ENCODE measurements at places on chromosomes 2 and 18.

- no peaks in the 10 kb centered on the region for H3K36me3 ChIP-seq
- DNase-seq: no peak
- no peaks in the 10 kb centered on the region for H3K4me1 ChIP-seq
- H3K27ac ChIP-seq: no peak overlapping the region
- no peak overlapping the region for H3K4me3 ChIP-seq
- H3K27me3 ChIP-seq: no peaks in the 10 kb centered on the region
Measured at GRCh38 chr2:125085904-125086303, 1060.8 kb downstream of the CNTNAP5 start.

GRCh38 chr18:23067236-23067635, 68.0 kb upstream of the CABLES1 start:
- H3K4me1 ChIP-seq: no peaks in the 10 kb centered on the region
- H3K4me3 ChIP-seq: no peak overlapping the region
- no peaks in the 10 kb centered on the region for H3K36me3 ChIP-seq
- no peak for DNase-seq
- no peak overlapping the region for H3K27ac ChIP-seq

GRCh38 chr2:905091-905832, 45.4 kb upstream of the SNTG2 start:
- H3K27me3 ChIP-seq: peaks cover 9% of the 10 kb centered on the region
- H3K4me3 ChIP-seq: no peak overlapping the region
- DNase-seq: no peak
- H3K4me1 ChIP-seq: no peaks in the 10 kb centered on the region
- H3K36me3 ChIP-seq: no peaks in the 10 kb centered on the region
- H3K27ac ChIP-seq: no peak overlapping the region

DNA sequence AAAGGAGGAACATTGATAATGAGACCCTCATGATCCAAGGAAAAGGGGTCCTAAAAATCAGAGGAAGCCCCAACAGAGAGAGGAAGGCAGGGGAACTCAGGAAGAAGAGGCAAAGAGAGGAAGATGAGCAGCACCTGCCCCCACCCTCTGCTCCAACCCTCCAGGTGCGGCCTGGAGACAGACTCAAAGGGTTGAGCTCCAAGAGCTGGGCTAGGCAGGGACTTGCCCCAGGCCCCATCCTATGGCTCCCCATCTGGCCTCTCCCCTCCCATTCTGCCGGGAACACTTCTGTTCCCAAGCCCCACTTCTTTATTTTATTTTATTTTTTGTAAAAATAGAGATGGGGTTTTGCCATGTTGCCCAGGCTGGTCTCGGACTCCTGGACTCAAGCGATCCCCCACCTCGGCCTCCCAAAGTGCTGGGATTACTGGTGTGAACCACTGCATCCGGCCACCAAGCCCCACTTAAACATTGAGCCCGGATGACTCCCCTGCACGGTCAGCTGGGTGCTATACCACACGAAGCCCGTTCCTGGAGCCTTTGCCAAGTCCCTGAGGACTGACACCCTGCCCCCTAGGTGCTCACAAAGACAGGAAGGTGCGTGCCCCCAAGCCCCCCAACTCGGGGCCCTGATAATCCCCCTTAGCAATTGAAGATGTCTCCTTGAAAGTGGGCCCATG, 3.8 kb upstream of the GPR55 start:
- DNase-seq: no peak
- peaks cover 18% of the 10 kb centered on the region for H3K27me3 ChIP-seq
- no peaks in the 10 kb centered on the region for H3K4me1 ChIP-seq
- H3K36me3 ChIP-seq: no peaks in the 10 kb centered on the region
- H3K4me3 ChIP-seq: no peak overlapping the region
- H3K27ac ChIP-seq: no peak overlapping the region

DNA sequence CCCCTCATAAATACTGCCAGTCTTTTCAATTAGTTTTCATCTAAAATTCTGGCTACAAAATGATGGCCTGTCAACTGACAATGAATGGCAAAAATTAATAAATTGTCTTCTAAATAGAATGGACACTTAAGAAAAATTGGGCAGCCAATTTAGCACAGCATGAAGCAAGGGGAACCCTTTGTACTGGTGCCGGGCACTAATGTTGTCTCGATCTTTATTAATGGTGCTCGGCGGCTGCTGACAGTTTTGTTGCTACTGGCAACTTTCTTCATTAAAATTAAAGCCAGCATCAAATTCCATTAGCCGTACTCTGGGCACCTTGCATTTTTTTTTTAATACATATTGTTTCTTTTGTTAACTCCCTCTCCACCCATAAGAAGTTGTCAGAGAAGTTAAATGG, 309.3 kb downstream of the GBX2 start:
- DNase-seq: no peak
- no peaks in the 10 kb centered on the region for H3K27me3 ChIP-seq
- no peak overlapping the region for H3K4me3 ChIP-seq
- H3K36me3 ChIP-seq: no peaks in the 10 kb centered on the region
- H3K27ac ChIP-seq: no peak overlapping the region

DNA sequence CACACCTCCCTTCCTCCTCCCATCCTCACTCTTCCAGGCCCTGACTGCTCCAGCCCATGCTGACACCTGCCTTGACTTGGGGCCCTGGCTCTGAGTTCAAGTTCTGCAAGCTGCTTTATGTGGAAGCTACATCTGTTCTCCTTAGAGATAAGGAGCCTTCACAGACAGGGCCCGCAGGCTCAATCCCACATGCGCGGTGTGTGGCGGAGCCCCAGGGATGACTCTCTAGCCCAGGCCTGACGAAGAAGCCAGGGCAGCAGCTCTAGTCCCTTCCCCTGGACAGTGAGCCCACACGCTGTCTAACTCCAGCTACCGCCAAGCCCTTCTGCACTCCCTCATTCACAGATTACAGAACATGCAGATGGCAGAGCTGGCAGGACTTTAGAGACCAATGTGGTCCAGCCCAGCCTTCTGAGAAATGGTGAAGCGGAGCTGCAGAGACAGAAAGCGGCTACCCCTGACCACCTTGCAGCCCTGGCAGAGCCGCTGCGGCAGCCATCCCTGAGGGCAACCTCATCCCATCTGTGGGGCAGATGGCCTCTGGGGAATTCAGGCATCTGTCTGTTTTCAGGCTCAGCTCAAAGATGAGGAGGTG, 304.3 kb downstream of the CELF4 start:
- H3K4me3 ChIP-seq: no peak overlapping the region
- DNase-seq: no peak
- no peaks in the 10 kb centered on the region for H3K36me3 ChIP-seq
- H3K4me1 ChIP-seq: no peaks in the 10 kb centered on the region
- H3K27ac ChIP-seq: no peak overlapping the region
- no peaks in the 10 kb centered on the region for H3K27me3 ChIP-seq

- no peaks in the 10 kb centered on the region for H3K4me1 ChIP-seq
- no peak overlapping the region for H3K27ac ChIP-seq
Measured at GRCh38 chr18:24086082-24086481, 52.8 kb upstream of the CABYR start.

DNA sequence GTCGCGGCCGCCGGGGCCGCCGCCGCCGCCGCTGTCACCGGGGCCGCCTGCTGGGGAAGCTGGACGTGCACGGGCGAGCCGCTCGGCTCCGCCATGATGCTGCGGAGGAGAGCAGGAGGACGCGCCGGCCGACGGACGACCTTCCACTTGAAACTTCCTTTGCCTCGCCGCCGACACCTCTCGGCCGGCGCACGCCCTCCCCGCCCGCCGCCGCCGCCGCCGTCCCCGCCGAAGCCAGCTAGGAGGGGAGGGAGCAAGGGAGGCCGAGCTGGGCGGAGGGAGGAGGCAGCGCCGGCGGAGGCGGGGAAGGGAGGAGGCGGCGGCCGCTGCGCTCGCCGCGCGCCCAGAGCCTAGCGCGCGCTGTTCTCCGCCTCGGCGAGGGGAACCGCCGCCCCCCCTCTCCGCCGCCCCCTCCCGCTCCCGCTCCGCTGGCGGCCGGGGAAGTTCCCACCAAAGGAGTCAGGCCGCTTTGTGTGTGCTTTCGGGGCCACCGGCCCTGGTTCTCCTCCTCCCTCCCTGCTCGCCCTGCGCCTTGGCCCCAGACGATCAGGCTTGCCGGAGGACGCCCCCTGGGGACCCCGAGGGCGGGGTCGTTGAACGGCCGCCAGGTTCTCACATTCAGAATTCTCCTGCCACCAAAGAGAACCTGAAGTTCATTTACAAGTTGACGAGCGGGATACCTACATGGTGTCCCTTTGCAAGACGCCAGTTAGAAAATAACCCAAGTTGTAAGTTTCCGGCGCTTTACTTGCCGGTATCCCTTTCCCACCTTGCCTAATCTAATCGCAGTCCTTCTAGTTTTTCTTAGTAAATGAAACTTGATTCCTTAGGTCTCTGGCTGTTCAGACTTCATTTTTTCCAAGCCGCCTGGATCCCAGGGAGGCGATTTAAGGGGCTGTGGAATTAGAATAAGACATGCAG, at the start of gene STK39:
TSS of gene STK39 (minus strand) at position 255 of the 921 bp plus-strand sequence. CDS start at position 95, 160 bp downstream.
- peak; percentile 84 for DNase-seq
- H3K27ac ChIP-seq: peak within 1 kb of the TSS; percentile 82
- peaks cover 19% of the 10 kb centered on the region for H3K4me1 ChIP-seq
- H3K36me3 ChIP-seq: no peaks in the 10 kb centered on the region
- H3K4me3 ChIP-seq: peak within 1 kb of the TSS; percentile 83
- H3K27me3 ChIP-seq: no peaks in the 10 kb centered on the region

DNA sequence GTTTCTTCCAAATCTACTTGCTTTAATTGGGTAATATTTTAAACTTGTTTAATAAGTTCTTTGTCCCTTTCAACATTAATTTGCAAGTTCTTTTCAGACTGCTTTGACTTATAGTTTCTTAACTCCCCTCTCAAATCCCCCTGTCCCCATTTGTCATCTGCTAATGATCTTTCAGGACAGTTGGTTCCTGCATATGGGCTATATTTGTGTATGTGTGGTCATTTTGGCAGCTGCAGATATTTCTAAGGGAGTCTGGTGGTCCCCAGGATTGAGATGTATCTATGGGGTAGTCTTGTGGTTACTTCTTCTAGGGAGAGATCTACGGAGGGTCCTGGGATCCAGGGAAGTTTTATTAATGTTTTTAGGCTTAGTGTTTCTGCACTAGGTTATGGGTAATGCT, 120.6 kb upstream of the SP3 start:
- H3K4me1 ChIP-seq: no peaks in the 10 kb centered on the region
- no peak overlapping the region for H3K27ac ChIP-seq
- no peak overlapping the region for H3K4me3 ChIP-seq
- no peaks in the 10 kb centered on the region for H3K27me3 ChIP-seq
- no peaks in the 10 kb centered on the region for H3K36me3 ChIP-seq

DNA sequence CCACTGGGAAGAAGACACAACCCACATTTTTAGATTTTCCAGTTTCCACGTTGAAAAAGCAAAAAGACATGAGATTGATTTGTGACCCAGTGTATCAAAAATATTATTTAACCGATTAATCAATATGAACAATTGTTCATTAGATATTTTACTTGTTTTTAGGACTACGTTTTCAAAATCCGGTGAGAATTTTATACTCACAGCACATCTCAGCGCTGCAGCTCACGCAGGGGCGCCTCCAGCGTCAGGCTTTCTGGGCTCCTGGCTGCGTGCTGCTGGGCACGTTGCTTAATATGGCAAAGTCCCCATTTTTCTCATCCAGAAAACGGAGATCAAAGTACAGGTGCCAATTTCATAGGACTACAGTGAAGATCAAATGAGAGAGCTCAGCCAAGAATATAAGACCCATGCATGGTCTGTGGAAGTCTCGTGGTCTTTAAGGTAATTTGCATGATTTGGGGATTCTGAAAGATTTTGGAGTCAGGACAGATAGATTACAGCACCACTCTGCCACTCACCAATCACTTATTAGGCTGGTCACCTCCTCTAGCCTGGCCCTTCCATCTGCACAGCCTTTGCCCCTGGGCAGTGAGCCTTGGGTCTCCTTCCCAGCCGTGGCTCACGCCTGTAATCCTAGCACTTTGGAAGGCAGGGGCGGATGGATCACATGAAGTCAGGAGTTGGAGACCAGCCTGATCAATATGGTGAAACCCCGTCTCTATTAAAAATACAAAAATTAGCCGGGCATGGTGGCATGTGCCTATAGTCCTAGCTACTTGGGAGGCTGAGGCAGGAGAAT, 36.2 kb downstream of the PTPN18 start:
- H3K27me3 ChIP-seq: no peaks in the 10 kb centered on the region
- H3K4me3 ChIP-seq: peak overlapping the region; percentile 92
- no peak for DNase-seq
- H3K27ac ChIP-seq: peak overlapping the region; percentile 83

GRCh38 chr2:6336752-6337471, 528.8 kb downstream of the CMPK2 start:
- DNase-seq: no peak
- no peak overlapping the region for H3K27ac ChIP-seq
- H3K27me3 ChIP-seq: no peaks in the 10 kb centered on the region

GRCh38 chr18:10188971-10189810, 265.2 kb upstream of the APCDD1 start:
- no peaks in the 10 kb centered on the region for H3K4me1 ChIP-seq
- no peak for DNase-seq

DNA sequence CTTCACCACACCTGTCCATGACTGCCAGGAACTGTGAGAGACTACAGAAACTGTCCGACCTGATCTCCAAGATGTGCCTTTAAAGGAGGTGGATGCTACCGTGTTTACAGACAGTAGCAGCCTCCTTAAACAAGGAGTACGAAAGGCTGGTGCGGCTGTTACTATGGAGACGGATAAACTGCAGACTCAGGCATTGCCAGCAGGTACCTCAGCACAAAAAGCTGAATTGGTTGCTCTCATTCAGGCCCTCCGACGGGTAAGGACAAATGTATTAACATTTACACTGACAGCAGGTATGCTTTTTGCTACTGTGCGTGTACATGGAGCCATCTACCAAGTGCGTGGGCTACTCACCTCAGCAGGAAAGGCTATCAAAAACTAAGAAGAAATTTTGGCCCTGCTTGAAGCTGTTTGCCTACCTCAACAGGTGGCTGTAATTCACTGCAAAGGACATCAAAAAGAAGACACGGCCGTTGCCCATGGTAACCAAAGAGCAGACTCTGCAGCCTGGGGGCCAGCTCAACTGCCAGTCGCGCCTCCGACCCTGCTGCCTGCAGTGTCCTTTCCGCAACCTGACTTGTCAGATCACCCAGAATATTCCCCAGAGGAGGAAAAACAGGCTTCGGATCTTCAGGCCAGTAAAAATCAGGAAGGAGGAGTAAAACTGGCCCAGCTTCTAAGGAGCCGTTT, 30.9 kb downstream of the SKA1 start:
- H3K27me3 ChIP-seq: no peaks in the 10 kb centered on the region
- H3K27ac ChIP-seq: no peak overlapping the region
- H3K36me3 ChIP-seq: no peaks in the 10 kb centered on the region
- H3K4me3 ChIP-seq: no peak overlapping the region
- peaks cover 4% of the 10 kb centered on the region for H3K4me1 ChIP-seq

DNA sequence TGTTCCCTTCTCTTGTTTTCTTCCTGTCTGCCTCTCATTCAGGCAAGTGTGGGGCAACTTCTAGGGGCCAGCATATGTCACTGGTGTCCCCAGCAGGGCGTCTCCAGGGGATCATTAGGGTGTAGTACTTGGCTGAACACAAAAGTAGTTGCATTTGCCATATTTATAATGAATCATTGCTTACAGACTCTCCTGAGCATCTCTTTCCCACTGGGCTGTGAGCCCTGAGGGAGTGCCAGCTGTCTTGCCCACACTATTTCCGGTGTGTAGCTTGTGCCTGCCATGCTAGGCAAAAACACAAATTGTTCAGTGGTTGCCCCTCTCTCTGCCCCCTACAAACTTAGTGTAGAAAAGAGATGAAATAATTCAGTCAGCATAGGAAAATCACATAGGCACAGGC, 40.8 kb upstream of the SCLY start:
- no peak overlapping the region for H3K27ac ChIP-seq
- no peaks in the 10 kb centered on the region for H3K36me3 ChIP-seq
- no peaks in the 10 kb centered on the region for H3K27me3 ChIP-seq

All from tibial artery (tissue), 4 donors.